ENCODE measurements at places on chromosomes 2 and 18.

- DNase-seq = no peak
Observed at GRCh38 chr2:166614029-166614428, 120.0 kb upstream of the SCN7A start.

DNA sequence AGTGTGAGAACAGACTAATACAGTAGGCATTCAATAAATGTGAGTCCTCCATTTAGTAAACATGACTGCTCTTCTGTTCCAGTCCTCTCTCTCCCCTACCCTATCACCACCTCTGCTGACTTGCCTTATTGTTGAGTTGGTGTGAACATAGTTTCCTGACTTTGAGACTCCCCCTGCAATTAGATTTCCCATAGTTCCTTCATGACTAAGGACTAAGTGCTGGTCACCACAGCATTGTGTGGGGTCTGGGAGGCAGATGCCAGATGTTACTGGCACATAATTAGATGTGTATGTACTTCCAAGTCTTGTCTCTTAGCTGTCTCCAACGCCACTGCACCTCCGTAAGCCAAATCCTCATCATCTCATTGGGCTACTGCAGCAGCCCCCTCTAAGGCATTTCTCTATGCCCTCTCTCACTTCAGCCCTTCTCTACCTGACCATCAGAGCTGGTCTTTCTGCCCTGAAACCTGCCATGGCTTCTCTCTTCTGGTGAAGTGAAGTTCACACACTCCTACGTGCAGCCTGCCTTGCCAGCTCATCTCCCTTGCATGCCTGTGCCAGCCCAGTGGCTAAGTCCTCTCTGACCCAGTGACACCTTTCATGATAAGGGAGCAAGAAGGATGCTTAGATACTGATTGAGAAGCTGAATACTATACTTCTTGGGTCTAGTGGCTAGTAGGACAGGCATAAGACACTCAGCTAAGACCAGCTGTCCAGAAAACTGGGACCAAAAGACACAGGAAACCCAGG is 81.6 kb upstream of the ALPP start:
- DNase-seq = no peak

GRCh38 chr2:66575625-66576310 is 140.8 kb downstream of the MEIS1 start:
- peak; percentile 51 for DNase-seq

DNA sequence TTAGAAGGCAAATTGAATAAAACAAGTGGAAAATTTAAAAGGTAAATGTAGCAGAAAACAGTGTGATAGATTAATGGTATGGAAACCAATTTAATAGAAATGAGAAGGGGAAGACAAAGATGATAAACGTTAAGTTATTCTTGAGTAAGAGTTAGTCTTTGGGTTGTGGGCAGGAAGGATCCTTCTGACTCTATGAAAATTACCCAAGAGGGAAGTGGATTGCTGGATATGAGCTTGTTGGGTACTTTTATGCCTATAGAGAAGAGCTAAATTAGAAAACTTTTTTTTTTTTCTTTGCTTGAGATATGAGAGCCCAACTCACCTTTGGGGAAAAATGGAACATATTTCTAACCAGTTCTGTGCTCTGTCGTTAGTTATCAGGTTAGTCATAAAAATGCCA is 144.0 kb downstream of the LDLRAD4 start:
- no peak for DNase-seq

- no peak for DNase-seq
Observed at GRCh38 chr2:144133936-144134665, 385.8 kb downstream of the ZEB2 start.

GRCh38 chr2:24711865-24712264 is 81.3 kb downstream of the PTRHD1 start:
- no peak for DNase-seq

DNA sequence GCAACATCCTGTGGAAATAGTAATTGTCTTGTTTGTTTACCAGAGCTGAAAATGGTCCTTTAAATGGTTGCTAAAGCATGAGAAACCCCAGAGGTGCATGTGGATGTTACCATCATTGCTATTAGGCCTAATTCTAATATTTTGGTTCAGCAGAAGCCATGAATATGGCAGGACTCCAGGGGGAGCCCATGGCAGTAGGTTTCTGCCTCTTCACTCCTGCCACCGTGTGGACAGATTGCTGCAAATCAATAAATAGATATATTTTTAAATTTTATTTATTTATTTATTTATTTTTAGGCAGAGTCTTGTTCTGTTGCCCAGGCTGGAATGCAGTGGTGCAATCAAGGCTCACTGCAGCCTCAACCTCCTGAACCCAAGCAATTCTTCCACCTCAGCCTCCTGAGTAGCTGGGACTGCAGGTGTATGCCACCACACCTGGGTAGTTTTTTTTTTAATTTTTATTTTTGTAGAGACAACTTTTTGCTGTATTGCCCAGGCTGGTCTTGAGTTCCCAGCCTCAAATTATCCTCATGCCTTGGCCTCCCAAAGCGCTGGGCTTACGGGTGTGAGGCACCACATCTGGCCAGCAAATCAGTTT is 54.9 kb upstream of the CAPN13 start:
- DNase-seq = peak; percentile 84

GRCh38 chr2:166671235-166671634 is 177.2 kb upstream of the SCN7A start:
- DNase-seq = peak; percentile 81

- DNase-seq = peak; percentile 87
Observed at GRCh38 chr2:45643543-45644542, 7.6 kb upstream of the PRKCE start.

GRCh38 chr2:219844401-219845091 is 217.1 kb downstream of the SLC4A3 start:
- DNase-seq = no peak

GRCh38 chr2:212028798-212029394 is 509.7 kb downstream of the ERBB4 start:
- no peak for DNase-seq

GRCh38 chr2:238256594-238257104 is 16.8 kb upstream of the HES6 start:
- DNase-seq = peak; percentile 40

- no peak for DNase-seq
Observed at GRCh38 chr18:23971666-23972230, 42.8 kb upstream of the TTC39C start.

DNA sequence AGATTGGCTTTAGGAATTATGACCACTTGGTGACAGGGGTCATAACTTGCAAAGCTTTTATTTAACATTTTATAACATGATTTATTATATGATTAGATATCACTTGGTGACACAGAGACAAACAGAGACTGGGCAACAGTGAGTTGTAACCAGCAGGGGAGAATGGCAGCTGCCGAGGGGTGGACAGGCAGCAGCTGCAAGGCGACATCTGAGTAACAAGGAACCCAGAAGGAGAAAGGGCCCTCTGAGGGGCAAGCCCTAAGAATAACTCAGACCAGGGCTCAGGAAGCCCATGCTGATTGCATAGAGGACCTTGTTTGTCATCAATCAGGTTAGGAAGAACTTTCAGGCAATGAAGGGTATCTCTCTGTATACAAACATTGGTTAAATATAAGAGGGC is 339.9 kb upstream of the SOX11 start:
- DNase-seq = no peak

- no peak for DNase-seq
Observed at GRCh38 chr18:26434887-26435286, 113.5 kb downstream of the KCTD1 start.

- no peak for DNase-seq
Observed at GRCh38 chr2:238339395-238339780, 19.1 kb downstream of the TRAF3IP1 start.

- DNase-seq = no peak
Observed at GRCh38 chr2:20558391-20559150, 92.3 kb downstream of the HS1BP3 start.

DNA sequence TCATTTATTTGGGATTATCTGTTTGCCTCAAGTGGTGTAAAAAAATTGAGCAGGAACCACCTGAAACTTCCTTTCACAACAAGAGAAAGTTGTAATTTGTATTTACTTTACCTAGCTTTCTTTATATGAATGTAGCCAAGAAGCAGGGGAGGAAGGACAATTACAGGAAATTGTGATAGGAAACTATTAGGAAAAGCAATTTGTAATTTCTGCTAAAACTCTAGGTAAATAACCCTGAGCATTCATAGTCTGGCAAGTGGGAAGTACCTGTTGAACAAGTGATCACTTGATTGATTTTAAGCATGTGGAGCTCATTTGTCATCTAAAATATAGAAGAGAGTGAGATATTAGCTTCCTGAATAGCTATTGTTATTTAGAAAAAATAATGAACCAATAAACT is 5.0 kb downstream of the TFPI start:
- no peak for DNase-seq

DNA sequence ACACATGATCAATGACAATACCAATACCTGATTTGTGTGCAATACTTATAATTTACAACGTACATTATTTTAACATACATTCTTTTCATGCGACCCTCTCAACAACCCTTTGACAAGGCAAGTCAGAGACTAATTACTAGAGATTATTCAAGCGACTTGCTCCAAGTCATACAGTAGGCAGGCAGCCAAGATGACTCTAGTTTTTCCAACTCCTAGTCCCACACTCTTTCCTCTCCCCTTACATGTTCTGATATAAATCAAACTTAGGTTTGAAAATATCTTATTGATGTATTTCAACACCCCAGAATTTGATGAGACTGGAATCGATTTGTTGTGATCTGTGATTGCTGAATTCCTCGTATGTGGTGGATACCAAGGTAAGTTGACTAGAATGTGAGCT is 8.0 kb upstream of the CYP27C1 start:
- no peak for DNase-seq

DNA sequence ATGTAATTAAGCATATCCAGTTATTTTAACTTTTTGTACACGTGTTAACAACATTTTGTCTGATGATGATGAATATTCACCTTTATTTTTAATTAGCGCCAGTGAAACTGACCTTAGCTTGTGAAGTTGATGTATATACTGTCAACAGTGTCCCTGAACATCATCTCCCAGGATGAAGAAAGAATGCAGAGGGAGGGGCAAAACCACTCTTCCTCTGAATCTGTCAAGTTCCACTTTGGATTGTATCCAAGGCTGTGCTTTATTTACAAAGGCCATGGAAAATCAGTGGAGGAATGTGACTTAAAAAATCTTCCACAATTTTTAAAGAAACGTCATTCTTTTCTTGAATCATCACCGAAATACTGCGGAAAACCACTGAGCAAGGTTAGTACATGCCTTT is 4.5 kb upstream of the RMDN2 start:
- peak; percentile 14 for DNase-seq

- DNase-seq = peak; percentile 77
Observed at GRCh38 chr18:58671632-58672564, 633 bp downstream of the MALT1 start.

DNA sequence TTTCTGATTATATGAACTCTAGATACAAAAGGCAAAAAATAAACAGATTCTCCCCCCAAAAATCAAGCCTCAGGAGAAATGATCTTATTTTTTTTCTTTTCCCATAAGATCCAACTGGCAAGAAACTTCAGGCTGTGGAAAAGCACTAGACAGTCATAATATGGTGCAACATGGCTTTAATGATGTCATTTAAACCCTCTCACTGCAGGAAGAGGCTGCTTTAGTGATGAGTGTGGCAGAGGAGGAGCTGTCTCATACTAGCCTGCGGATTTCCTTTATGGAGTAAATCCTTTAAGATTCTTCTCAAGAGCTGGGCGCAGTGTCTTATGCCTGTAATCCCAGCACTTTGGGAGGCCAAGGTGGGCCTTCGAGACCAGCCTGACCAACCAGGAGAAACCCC is 83.3 kb upstream of the CD28 start:
- DNase-seq = peak; percentile 91

DNA sequence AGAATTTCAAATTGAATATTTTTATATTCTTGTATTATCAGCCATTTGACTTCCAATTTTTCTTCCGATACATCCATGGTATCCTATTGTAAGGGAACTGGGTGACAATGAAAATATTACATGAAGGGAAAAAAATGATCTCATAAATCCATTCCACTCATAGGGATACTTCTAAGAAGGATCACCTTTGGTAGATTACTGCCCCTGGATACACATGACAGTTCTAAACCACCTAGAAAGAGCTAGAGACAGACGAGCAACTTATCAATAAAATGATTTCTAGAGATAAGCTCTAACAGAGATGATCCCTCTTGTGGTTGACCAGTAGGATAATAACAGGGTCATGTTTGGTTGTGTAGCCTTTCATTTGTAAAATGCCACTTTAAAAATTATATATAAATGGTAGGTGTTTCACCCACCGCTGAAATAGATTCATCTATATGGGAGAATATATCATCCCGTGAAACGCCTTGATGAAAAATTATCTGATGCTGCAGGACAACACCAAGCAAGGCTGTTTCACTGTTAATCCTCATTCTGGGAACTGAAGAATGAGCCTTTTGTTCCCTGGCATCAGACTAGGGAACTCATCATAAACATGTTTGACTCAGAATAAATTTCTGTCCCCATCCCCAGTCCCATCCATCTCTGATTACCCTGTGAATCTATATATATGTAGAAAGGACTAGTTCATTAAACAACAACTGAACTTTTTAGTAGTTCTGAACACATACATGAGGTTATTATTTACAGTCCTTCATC is 180.0 kb downstream of the TCF4 start:
- no peak for DNase-seq

DNA sequence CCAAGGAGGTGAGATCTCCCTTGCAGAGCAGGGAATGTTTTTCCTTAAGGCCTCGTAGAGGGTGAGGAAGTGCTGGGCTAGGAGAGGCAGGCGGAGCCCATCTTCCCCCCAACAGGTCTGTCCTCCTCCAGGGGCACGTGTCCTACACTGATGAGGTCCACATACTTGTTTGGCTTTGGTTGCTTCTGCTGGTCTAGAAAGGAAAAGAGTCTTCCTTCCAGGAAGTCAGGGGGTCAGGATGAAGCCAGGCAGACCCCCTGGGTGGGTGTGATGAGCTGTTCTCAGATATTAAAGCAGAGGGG is 6.0 kb downstream of the SH3BP4 start:
- DNase-seq = no peak

- peak; percentile 96 for DNase-seq
Observed at GRCh38 chr18:25351777-25352628, at the start of gene ZNF521. Gene ZNF521, minus strand, starts transcription at chr18:25352166. Its CDS starts 1,220 bp downstream, at chr18:25350946.

DNA sequence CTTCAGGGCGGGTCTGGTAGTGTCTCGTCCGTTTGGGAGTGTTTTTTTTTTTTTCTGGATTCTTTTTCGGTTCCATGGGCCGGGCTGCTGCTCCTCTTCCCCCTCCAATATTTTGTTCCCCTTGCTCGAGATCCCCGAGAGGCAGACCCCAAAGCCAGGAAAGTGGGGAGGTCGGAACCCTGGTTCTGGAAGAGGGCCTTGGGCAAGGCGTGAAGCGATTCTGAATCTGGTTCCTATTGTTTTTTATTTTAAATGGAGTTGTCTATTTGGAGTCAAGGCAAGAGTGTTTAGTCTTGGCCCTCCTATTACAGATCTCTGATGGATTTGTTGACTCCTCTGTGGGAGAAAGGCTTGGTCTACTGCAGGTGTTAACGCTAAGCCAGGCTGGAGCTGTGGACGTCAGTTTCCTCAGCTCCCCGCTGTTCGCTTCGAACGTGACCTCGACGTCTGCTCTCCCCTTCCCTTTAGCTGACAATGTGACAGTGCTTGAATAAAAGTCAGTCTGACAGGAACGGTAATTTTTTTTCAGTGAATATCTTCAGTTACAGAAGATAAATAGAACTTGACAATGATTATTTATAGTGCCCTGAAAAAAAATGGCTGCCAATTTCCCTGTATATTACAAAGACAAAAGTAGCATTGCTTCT is 683 bp upstream of the DNAJC27 start:
- DNase-seq = peak; percentile 66

- DNase-seq = no peak
Observed at GRCh38 chr2:230328155-230328458, 1.1 kb downstream of the SP140L start.

All from adipocyte (in vitro differentiated cells).